Ecto neural progenitor cell (in vitro differentiated cells): ENCODE measurements at places on chromosomes 3 and 15.
A peak's percentile ranks its signal among the peaks of the same experiment; 100 is the strongest.

GRCh38 chr3:53938645-53939044, 47.0 kb upstream of the SELENOK start:
- DNase-seq, result peak; percentile 52

DNA sequence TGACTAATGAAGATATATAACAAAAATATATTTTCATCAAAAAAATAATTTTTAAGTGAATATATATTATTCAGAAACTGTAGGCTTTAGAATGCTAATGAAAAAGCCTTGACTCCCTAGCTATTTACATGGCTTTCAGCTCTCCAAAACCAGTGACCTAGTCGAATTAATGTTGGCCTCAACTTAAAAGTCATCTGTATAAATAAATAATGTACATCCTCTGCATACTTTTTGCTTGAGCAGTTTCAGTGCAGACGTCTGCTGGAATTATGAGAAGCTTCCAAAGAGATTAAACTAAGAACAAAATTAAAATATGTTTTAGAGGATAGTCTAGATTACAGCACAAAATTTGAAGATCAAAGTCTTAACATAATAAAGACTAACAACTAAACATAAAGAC, 520.4 kb upstream of the ALCAM start:
- DNase-seq, result no peak

DNA sequence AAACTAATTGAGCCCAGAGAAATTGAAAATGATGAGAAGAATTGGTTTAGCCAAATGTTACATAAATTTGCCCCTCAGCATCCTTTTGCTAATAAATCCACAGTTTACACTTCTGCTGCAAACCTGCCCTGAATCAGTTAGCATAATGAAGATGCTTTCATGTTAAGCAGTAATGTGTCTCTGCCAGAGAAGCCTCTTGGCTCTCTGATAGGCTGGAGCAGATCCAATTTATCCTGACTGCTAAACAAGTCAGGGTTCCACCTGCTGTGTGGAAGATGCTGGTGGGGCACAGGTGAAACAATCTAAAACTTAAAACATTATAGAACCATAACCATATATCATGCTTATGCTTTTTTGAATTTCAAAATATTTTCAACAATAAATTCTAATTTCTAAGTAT, 946.8 kb downstream of the OTOL1 start:
- DNase-seq, result no peak

DNA sequence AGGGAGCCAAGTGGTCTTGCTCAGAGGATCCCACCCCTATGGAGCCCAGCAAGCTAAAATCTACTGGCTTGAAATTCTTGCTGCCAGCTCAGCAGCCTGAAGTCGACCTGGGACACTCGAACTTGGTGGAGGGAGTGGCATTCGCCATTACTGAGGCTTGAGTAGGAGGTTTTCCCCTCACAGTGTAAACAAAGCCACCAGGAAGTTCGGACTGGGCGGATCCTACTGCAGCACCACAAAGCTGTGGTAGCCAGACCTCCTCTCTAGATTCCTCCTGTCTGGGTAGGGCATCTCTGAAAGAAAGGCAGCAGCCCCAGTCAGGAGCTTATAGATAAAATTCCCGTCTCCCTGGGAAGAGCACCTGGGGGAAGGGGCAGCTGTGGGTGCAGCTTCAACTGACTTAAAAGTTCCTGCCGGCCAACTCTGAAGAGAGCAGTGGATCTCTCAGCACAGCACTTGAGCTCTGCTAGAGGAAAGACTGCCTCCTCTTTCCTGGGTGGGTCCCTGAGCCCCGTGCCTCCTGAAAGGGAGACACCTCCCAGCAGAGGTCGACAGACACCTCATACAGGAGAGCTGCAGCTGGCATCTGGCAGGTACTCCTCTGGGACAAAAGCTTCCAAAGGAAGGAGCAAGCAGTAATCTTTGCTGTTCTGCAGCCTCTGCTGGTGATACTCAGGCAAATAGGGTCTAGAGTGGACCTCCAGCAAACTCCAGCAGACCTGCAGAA, 576.3 kb upstream of the NECTIN3 start:
- no peak for DNase-seq

DNA sequence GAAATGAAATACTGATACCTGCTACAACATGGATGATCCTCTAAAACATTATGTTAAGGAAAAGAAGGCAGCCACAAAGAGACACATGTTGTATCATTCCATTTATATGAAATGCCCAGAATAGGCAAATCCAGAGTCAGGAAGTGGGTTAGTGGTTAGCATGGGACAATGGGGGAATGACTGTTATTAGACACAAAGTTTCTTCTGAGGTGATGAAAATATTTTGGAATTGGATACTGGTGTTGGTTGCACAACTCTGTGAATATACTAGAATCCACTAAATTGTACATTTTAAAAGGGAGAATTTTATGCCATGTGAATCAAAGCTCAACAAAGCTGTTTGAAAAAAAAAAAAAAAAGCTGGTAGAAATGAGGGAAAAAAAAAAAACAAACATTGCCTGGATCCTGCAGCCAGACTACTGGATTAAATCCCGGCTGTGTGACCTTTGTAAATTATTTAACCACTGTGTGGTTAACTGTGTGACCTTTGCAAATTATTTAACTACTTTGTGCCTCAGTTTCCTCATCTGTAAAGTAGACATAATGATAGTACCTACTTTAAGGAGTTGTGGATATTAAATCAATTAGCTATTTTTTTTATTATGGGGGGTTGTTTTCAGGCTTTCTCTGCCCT, 75.6 kb upstream of the PRICKLE2 start:
- DNase-seq, result no peak

GRCh38 chr15:63900306-63900705, 66.6 kb upstream of the HERC1 start:
- no peak for DNase-seq

GRCh38 chr3:4387210-4388204, 79.6 kb downstream of the SUMF1 start:
- no peak for DNase-seq

- DNase-seq, result no peak
These were observed 287.5 kb downstream of the PTPRG start for GRCh38 chr3:61848885-61849284.

DNA sequence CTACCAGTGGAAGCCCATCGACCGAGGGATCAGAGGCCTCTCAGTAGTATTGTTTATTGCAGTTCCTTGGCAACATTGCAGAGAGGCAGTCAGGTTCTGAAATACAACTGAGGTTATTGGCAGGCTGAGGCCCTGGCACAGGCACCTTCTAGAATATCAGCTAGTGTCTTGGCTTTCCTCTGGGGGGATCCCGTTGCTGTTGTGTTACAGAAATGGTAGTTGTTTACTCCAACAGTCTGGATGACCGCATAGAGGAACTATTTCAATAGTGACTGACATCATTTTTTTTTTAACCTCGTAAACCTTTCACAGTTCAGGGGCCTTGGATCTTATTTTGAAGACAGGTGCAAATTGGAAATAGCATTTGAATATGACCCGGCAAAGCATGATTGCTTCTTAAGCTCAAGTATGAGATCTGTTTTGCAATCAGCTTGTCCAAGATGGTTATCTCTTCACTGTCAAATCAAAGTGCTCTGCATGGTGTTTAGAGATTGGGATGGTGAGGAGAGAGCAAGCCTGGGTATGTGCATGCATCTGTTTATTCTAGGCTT, 63.9 kb downstream of the PGPEP1L start:
- DNase-seq, result no peak

- DNase-seq, result no peak
These were observed 27.3 kb upstream of the PARL start for GRCh38 chr3:183911763-183912506.

- DNase-seq, result no peak
These were observed 33.9 kb downstream of the RPN1 start for GRCh38 chr3:128616516-128617269.

- no peak for DNase-seq
These were observed 11.0 kb downstream of the GABRA5 start for GRCh38 chr15:26877831-26878230.

DNA sequence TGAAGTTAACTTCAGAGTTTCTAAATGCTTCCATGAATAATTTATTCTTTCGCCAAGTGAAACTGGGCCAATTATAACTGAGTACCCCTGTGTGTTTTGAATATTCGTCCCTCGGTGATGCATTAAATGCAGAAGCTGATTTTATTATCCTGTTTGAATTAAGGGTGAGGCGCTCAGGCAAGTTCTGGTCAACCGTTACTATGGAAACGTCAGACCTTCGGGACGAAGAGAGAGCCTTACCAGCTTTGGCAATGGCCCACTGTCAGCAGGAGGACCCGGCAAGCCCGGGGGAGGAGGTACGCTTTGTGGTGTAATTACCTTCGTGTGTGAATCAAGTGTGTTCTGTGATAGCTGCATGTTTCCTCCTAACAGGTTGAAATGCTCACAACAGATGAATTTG, 239.8 kb downstream of the ITPR1 start:
- DNase-seq, result no peak

DNA sequence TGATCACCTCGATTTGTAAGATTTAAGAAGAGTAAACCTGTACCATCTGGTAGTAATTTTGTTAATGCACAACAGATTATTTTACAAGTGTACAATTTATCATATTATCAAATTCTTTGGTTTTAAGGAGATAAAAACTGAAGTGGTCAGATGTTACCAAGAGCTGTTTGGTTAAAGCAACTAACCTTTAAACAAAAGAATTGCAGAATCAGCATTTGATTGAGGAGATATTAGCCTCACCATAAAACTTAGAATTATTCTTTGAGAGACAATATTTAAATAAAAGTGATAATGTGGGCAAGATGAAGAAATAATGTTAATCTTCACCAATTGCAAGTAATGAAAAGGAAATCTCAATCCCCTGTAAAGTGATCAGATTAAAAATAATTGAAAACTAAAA, 1034.9 kb downstream of the ROBO1 start:
- DNase-seq, result no peak

DNA sequence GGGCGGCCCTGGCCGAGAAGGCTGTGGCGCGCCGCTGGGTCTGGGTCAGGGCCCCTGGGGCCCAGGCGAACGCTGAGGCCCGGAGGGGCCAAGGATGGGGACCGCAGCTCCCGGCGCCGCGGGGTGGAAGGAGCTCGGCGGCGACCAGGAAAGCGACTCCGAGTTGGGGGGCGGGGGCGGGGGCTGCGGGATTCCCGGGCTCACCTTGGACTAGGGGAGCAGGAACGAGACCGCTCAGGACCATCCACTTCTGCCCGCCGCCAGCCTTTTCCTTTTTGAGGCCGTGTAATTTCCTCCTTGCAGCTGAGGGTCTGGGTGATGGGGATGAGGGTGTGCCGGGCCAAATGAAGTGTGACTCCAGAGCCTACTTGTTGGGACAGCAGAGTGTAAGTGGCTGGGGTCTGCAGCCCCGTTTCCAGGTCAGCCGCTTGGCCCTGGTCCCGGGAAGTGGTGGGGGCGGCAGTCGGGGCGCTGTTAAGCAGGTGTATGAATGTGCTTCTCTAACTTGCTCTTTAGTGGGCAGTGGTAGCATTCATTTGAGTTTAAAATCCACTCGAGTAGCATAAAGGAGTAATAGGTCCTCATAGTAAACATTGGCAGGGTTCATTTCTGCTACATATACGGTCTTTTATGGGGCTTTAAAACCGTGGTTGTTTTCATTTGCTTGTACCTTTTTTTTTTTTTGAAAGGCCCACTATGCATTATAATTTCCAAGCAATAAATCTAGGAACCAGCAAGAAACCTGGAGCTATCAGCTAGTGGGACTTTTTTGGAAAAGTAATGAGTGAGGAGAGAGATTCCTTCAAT, 717 bp downstream of the PXK start:
- DNase-seq, result peak; percentile 63

- peak; percentile 50 for DNase-seq
These were observed 22.7 kb downstream of the ZIC4 start for GRCh38 chr3:147383617-147384016.

DNA sequence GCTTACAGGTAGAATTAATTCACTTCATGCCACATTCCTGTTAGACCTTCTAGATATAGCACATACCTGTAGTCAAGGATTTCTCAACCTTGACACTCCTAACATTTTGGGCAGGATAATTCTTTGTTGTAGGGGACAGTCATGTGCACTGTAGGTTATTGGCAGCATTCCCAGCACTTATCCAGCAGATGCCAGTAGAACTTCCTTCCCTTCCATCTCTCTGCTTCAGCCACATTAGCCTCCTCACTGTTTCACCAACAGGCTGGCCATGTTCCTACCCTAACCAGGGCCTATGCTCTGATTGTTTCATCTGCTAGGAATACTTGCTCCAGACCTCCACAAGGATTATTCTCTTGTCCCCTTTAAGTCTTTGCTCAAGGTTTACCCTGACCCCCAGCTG, 68.0 kb upstream of the STAC start:
- no peak for DNase-seq

GRCh38 chr15:51536965-51537574, 85.5 kb downstream of the DMXL2 start:
- no peak for DNase-seq

DNA sequence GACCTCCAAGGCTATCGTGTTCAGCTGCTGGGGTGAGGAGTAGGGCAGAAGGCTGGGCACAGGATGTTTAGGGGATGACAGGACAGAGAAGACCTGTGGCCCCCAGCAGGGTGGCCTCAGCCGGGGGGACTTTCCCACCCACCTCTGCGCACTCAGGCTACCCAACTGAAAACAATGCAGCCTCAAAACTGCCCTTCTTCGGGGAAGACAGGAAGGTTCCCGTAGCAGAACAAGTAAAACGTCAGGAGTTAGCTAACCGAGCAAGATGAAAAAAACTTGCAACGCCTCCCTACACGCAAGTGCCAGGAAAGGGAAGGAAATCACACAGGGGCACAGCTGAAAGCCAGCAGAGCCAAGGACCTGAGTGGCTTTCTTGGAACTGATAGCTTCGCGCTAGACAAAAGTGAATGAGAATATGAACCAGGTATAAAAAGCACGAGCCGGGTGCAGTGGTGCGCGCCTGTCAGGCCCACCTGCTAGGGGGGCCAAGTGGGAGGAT, 38.4 kb upstream of the FURIN start:
- no peak for DNase-seq

GRCh38 chr15:101256757-101257156, 4.9 kb upstream of the CHSY1 start:
- DNase-seq, result no peak

GRCh38 chr15:98745650-98746374, 97.5 kb downstream of the IGF1R start:
- DNase-seq, result no peak

DNA sequence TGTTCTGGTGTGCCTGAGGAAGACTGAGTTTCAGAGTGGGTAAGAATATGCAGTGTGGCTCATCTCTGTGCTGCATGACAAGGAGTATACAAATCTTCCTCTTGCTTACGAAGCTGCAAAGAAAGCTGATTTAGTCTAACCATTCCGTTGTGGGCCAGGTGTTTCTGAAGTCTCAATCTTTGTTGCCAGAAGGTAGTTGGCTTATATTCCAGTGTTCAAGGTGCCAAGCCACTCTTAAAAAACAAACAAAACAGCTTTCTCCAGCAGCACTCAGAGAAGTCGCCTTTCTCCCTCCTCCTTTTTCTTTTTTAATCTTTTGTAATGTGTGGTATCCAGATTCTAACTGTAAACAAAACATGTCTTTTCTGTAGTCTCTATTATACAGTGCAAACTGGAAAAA, 872.4 kb downstream of the NAALADL2 start:
- DNase-seq, result no peak

GRCh38 chr15:67832031-67832551, 6.8 kb downstream of the SKOR1 start:
- no peak for DNase-seq

- peak; percentile 34 for DNase-seq
These were observed 29.3 kb upstream of the MAGEF1 start for GRCh38 chr3:184741259-184741556.
